ENCODE measurements at places on chromosomes 2 and 18.
A peak's percentile ranks its signal among the peaks of the same experiment; 100 is the strongest.

DNA sequence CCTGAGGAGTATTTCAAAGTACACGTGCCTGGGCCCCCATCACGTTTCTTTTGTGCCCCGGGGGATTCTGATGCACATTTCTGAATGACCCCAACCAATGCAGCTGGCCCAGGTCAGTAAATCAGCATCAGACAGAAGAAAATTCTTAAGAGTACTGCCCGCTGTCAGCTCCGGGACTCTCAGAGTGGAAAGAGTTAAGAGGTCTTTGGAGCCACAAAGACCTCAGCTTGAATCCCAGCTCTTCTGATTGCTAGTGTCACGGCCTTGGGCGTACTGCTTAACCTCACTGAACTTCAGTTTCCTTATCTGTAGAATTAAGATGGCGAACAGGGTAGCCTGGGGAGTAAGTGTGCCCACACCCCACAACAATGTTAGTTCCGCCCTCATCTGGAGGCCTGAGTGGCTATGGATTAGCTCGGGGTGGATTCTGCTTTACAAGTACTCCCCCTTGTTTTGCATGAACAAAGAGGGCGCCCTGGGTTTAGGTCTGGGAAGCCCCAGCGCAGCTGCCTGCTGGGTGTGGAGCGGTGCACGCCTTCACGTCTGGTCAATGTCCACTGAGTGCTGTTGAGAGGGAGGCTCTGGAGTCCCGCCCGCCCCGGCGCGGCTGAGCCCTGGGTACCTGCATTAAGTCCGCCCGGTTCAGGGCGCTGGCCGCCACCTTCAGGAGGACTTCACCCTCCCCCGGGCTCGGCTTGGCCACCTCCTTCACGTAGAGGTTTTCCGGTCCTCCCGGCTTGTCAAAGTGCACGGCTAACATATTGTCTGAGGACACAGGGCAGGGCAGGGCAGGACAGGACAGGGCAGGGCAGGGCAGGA lies 858 bp downstream of the TP53I3 start:
- DNase-seq, result peak; percentile 88

DNA sequence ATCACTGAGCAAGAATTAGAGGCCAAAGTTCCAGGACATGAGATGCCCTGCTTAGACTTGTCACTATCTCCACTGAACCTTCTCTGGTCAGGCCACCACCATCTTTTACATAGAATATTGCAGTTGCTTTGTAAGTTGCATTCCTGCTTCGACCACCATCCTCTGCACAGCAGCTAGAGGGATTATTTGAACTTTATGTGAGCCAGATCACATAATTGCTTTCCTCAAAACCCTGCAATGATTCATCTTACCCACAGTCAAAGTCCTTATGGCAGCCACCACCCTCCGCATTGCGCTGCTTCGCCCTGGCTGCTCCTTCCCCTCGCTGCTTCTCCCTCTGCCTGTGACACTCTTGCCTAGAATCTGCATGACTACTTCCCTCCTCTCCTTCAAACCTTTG lies 111.3 kb downstream of the EML6 start:
- DNase-seq, result peak; percentile 50

DNA sequence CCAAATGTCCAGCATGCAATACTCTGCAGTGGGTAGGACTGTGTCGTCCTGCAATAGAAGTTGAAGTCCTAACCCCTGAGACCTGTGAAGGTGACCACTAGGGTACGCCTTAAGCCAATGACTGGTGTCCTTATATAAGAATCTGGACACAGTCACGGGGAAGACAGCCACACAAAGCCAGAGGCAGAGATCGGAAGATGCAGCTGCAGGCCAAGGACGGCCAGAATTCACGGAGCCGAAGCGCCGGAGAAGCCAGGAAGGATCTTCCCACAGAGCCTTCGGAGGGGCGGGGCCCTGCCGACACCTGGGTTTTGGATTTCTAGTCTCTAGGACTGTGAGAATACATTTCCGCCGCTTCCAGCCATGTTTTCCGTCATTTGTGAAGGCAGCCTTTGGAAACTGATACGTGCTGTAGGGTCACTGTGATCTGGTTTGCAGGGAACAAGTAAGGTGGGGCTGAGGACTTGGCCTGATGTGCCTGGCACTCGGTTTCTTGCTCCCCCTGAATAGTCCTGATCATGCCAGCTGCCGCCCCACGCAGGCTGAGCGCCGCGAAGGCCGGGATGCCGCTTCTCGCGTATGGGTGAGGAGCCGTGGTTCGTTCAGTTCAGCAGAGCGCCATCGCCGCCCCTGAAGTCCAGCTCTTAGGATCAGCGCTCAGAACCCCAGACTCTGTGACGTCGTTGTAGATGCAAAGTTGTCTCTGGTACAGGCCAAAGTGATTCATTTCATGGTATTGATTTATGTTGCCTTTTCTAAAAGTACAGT lies 38.7 kb downstream of the PTGR3 start:
- no peak for DNase-seq

- no peak for DNase-seq
These were observed 2.7 kb downstream of the MIB1 start for GRCh38 chr18:21743166-21743832.

DNA sequence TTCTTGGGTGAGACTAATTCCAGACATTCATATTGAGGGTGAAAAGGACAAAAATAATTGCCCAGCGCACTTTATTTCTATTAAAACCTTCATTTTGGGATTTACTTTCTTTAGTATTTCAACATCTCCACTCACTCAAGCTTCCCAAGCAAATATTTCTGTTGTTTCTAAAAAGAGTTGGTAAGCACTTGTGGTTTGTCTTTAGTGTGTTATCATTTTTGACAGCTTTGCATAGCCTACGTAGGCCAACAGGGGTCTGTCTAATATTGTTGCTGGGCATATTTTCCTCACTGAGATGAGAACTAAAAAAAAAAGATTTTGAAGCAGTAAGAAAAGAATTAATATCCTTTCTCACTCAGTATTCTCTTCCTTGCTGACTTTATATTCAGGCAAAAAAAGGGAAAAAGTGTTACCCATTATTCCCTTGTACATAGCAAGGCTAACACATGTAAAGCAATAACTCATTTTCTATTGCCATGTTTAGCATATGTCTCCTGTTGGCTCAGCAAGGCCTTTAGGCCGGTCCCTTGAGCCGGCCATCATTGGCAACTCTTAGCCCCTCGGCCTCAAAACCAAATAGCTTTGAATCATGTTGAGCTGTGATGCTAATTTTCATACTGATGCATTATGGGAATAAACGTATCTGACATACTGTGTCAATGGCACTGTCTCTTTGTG lies 494.2 kb downstream of the ARHGAP15 start:
- peak; percentile 48 for DNase-seq

DNA sequence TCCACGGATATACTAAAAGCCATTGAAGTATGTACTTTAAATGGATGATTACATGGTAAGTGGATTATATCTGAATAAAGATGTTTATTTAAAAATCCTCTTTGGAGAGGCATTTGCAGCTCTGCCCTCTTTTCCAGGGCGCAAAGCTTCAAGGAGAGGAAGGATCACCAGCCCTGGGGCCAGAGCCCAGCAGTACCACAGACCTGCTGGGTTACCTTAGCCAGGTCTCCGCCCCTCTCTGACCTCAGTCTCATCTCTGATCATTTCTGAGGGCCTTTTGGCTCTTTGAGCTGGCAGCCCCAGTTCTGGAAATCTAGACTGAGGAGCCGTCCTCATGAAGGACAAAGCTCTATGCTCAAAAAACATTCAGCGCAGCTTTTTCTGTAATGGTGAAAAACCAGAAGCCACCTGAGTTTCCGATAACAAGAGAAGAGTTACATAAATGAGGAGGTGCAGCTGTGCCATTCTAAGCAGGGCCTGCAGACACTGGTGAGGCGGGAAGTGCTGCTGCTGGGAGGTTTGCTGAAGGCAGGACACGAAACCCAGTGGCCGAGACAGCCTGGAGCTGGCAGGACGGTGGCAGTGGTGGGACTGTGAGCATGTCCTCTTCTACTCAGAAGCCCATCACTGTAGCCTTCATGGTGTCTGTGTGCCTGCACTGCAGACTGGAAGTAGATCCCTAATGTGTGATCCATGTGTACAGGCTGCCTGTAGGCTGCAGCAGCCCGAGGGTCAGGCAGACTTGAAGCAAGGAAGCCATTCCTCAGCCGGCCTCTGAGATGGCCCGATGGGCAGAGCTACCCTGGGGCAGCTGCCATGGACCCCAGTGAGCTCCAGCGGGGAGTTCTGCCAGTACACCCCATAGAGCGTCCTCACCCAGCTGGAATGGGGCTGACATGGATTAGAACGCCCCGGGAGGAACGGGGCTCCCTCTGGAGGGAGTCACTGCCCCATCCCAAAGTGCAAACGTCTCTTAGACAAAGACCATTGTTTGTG lies 27.7 kb downstream of the ADRA2B start:
- no peak for DNase-seq

- DNase-seq, result no peak
These were observed 13.3 kb downstream of the CHRNA1 start for GRCh38 chr2:174750923-174751441.

DNA sequence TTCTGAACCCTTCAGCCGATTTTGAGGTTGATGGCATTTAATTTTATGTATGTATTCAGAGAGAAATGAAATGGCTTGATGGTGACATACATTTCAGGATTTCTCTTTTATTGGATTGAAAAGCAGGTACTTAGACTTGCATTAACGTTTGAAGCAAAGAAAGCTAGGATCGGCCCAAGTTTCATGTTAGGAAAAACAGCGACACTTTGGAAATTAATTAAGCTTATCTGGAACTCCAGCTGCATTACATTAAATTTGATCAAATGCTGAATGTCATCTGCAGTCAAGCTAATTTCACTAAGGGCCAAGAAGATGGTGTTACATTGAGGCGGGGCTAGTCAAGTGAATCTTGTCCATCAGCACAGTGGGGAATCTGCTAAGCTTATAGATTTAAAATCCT lies 441.8 kb downstream of the IRS1 start:
- DNase-seq, result no peak

DNA sequence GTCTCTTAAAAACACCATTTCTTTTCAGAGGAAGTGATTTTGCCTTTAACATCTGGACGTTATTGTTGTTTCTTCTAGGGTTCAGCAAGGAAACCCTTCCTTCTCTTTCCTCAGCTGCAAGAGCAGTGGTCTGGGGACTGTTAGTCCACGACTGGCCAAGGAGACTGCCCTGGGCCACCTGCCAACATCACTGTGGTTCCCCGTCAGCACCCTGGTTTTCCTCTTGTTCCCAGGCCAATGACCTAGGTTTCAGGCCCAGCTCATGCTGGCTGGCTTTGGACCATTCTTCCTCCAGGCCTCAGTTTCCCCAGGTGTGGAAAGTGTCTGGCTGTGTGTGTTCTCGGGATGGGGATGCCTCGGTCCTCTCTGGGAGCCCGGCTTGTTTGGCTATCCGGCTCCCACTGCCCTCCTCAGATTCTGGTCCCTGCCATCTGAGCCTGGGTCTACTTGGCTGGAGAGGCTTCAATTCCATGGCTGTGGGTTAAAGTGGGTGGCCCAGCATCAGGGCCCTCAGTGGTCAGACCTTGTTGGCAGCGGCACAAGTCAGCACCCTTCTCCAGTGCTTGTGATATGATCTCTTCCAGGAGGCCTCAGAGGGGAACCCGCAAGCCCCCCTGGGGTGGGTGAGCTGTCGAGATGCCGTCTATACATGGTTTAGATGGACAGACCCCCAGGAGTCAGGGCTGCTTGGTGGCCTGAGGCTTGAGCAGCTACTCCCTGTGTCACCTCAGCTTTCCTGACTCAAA lies 234.3 kb upstream of the HS6ST1 start:
- DNase-seq, result no peak

DNA sequence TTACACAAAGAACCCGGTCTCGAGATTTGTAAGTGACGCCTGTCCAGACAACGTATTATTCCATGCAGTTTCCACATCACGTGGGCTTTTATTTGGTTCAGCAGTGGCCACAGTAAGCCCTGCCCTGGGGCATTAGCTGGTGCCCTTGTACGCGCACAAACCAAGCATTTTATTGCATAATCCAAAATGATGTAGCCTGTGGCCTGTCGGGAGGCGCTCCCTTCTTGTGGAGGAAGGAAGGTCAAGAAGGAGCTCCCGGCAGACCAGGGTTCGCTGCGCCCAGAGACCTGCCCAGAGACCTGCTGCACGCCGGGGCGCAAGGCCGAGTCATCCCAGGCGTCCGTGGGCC lies 179.6 kb upstream of the ALKAL2 start:
- no peak for DNase-seq

DNA sequence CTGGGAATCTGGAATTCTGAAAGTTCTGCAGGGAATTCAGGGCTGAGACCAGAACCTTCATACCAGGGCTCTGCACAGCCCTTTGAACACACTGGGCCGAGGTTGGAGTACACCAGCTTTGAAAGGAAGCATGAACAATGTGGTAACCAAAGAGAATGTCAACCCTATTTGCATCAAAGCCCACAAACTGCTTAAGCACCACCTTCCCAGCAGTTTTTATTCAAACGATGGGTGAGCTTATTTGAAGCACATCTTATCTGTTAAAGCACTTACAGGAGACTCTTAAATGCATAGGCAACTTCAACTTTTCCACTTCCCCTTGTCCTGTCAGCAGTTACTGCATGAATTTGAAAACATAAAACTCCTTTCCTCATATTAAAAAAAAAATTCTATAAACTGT lies 96.6 kb downstream of the TXNL1 start:
- no peak for DNase-seq

DNA sequence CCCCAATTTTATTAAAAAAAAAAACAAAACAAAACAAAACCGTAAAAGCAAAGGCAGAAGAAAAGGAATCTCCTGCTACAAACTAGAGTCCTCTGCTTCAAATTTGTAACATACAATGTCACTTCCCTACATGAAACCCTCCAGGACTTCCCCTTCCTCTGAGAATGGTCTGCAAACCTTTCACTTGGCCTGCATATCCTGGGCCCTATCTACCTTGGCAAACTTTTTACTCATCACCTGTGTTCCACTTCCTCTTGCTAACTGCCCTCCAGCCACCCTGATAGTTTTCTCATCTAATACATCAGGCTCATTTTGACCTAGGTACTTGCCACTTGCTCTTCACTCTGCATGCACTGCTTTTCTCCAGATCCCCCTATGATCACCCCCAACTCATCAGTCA lies 255.5 kb downstream of the ETAA1 start:
- no peak for DNase-seq

DNA sequence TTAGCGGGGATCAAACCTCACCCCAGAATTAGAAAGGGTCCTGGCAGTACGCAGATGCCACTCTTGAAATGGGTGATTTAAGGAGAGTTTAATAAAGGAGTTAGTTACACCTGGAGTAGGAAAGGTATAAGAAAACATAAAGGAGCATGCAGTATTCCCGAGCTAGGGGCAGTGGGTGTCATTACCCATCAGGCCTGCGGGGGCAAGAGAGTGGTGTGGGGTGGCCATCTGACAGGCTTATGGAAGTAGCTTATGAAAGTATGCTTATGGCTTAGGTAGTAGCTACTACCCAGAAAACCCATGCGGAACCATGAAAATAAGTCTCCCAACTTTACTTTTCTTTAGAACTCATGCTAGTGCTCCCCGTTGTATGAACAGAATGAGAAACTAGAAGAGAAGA lies 568.9 kb upstream of the ACVR2A start:
- DNase-seq, result no peak

GRCh38 chr2:64955467-64955866 lies 33.7 kb upstream of the SLC1A4 start:
- DNase-seq, result no peak

DNA sequence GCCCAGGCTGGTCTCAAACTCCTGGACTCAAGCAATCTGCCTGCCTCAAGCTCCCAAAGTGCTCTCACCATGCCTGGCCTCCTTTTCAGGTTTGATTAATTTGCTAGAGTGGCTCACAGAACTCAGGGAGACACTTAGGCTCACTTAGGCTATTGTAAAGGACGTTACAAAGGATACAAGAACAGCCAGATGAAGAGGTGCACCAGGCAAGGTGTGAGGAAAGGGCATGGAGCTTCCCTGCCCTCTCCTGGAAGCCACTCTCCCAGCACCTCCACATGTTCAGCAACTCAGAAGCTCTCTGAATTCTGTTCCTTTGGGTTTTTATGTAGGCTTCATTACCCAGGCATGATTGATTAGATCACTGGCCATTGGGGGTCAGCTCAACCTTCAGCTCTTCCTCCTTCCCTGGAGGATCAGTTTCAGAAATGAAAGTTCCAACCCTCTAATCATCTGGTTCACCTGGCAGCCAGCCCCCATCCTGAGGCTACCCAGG lies 78.7 kb upstream of the RGPD5 start:
- DNase-seq, result no peak
